ENCODE measurements at places on chromosomes 3 and 15. TPM values are rescaled to one million over a fixed set of nuclear protein-coding genes. Genes with fewer than 3 reads are reported as not detected.

SOX14 gene
- total RNA-seq: not detected

VIPR1 gene
- 8.4 TPM for total RNA-seq

CA12 gene
- not detected for total RNA-seq

ZMYND10 gene
- total RNA-seq: 0.54 TPM

GOLGA8T gene
- total RNA-seq: not detected

PARP14 gene
- 38.9 TPM for total RNA-seq

DNAH12 gene
- total RNA-seq: not detected

GOLGA6A gene
- 0.14 TPM for total RNA-seq

DBR1 gene
- total RNA-seq: 22.3 TPM

FGF12 gene
- not detected for total RNA-seq

PP2D1 gene
- not detected for total RNA-seq

TGM4 gene
- total RNA-seq: not detected

GATM gene
- 1.2 TPM for total RNA-seq

GABRG3 gene
- total RNA-seq: not detected

GOLGA8O gene
- not detected for total RNA-seq

NEK10 gene
- 0.26 TPM for total RNA-seq

A4GNT gene
- total RNA-seq: not detected

ZBED2 gene
- total RNA-seq: 397 TPM

LINGO1 gene
- total RNA-seq: not detected

MESP2 gene
- not detected for total RNA-seq

ASB14 gene
- not detected for total RNA-seq

PSTPIP1 gene
- total RNA-seq: 94.2 TPM

FBXW12 gene
- total RNA-seq: not detected

RBP2 gene
- not detected for total RNA-seq

SNRK gene
- total RNA-seq: 21.1 TPM

SCAANT1 gene
- total RNA-seq: not detected

SPTBN5 gene
- 0.17 TPM for total RNA-seq

POLR2M gene
- total RNA-seq: 114 TPM

DUOX1 gene
- 0.17 TPM for total RNA-seq

MYL3 gene
- not detected for total RNA-seq

CCR3 gene
- total RNA-seq: not detected

P2RY1 gene
- total RNA-seq: 0.74 TPM

SAMMSON gene
- not detected for total RNA-seq

PAQR9 gene
- not detected for total RNA-seq

PXK gene
- total RNA-seq: 46.1 TPM

ABI3BP gene
- not detected for total RNA-seq

ATP13A5 gene
- not detected for total RNA-seq

SUSD5 gene
- total RNA-seq: not detected

All from activated naive CD4-positive, alpha-beta T cell treated with anti-CD3 and anti-CD28 coated beads for 36 hours (primary cell).